ENCODE measurements at places on chromosomes 5 and 9. TPM values are rescaled to one million over a fixed set of nuclear protein-coding genes. Genes with fewer than 3 reads are reported as not detected.
A peak's percentile ranks its signal among the peaks of the same experiment; 100 is the strongest.

The AFAP1L1 gene
- 26.6 TPM for total RNA-seq

- no peaks in the 10 kb centered on the region for H3K4me1 ChIP-seq
- no peaks in the 10 kb centered on the region for H3K27me3 ChIP-seq
- H3K27ac ChIP-seq = no peak overlapping the region
- DNase-seq = no peak
- H3K4me3 ChIP-seq = no peak overlapping the region
Measured at GRCh38 chr5:107857785-107858184, 187.0 kb upstream of the EFNA5 start.

GRCh38 chr9:93582115-93582514 lies 5.7 kb downstream of the PHF2 start:
- DNase-seq = peak; percentile 74
- peak overlapping the region; percentile 62 for H3K27ac ChIP-seq
- H3K27me3 ChIP-seq = no peaks in the 10 kb centered on the region
- H3K4me1 ChIP-seq = peaks cover 71% of the 10 kb centered on the region
- no peaks in the 10 kb centered on the region for H3K36me3 ChIP-seq

DNA sequence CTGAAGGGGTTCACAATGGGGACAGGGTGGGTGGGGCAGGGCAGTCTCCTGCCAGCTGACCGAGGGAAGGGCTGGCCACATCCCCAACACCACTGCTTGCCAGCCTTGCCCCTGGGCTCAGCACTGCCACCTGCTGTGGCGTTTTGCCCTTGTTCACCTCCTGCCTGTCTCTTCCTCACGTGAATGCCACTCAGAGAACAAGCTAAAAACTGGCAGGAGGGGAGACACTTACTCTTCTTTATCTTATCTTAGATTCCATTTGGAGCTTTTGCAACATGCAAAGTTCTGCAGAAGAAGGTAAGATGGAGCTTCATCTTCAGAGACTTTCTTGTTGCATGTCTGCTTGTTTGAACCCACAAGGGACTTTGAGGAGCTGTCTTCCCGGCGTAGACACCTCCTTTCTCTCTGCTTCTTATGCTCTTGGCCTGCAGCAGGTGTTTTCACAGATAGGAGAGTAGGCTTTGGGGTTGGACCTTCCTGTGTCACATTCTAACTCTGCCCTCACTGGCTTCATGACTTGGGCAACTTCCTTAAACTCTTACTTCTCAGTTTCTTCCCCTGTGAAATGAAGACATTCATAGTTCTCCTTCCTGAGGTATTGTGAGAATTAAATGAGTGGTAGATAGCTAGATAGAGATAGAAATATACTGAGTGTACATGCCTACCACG lies 4.1 kb downstream of the LRSAM1 start:
- peak; percentile 59 for DNase-seq
- H3K36me3 ChIP-seq = peaks cover 39% of the 10 kb centered on the region
- H3K27me3 ChIP-seq = no peaks in the 10 kb centered on the region
- no peak overlapping the region for H3K4me3 ChIP-seq
- H3K4me1 ChIP-seq = peaks cover 24% of the 10 kb centered on the region

DNA sequence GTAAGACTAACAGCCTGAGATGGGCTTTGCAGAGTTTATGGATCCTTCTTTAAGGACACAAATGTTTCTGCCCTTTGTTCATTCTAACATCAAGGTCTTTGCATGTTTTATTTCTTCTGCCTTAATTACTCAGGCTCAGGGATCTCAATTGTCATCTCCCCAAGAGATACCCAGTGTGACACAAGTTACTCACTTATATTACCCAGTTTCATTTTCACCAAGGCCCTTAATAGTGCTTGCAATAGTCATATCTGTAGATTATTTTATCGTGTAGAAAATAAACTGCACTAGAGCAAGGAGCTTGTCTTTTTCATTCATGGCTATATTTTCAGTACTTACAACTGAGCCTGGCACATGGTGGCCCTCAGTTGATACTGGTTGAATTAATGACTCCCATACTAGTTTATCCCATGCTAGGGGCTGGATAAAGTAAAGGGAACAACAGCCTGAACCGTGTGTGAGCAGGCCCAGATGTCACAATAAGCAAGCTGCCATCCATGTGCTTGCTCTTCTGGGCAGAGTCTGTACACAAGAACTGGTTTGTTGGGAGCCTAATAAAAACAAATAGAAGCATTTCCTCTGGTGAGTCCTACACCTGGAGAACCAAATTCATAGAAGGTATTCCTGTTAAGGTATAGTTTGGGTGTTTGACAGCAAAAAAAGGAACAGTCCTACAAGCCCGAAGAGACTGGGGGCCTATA lies 112.5 kb upstream of the CD180 start:
- H3K27me3 ChIP-seq = no peaks in the 10 kb centered on the region
- H3K36me3 ChIP-seq = no peaks in the 10 kb centered on the region
- H3K27ac ChIP-seq = no peak overlapping the region
- H3K4me1 ChIP-seq = peaks cover 28% of the 10 kb centered on the region

GRCh38 chr5:80078921-80079320 lies 43.8 kb downstream of the THBS4 start:
- H3K4me3 ChIP-seq = no peak overlapping the region
- H3K27me3 ChIP-seq = no peaks in the 10 kb centered on the region
- no peak overlapping the region for H3K27ac ChIP-seq
- DNase-seq = no peak

Measured in lower lobe of right lung (tissue), 2 donors.